ENCODE measurements at places on chromosomes 2 and 18. TPM values are rescaled to one million over a fixed set of nuclear protein-coding genes. Genes with fewer than 3 reads are reported as not detected.

LBX2 gene
- 1.8 TPM for total RNA-seq

CCDC85A gene
- total RNA-seq = 0.22 TPM

DNAJC5G gene
- total RNA-seq = 0.18 TPM

SLC9A4 gene
- 0.11 TPM for total RNA-seq

ATL2 gene
- total RNA-seq = 88.7 TPM

SPC25 gene
- total RNA-seq = 28.6 TPM

KLHL29 gene
- total RNA-seq = 7.3 TPM

SKOR2 gene
- total RNA-seq = 0.34 TPM

CD28 gene
- total RNA-seq = 0.11 TPM

OTOS gene
- not detected for total RNA-seq

DNA sequence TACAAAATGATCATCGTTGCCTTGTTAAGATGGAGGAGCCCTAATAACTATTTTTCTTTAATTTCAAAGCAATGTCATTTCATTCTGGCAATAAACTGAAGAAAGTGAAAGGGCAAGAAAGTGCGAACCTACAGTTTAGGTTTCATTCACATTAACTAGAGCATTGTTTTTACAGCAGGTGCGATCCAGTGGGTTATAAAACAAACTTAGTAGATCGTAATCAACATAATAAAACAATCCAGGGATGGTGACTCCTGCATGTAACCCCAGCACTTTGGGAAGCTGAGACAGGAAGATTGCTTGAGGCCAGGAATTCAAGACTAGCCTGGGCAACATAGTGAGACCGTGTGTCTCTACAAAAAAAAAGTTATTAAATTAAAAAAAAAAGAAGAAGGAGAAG is 51.1 kb downstream of the AP1S3 start:
- no peak for DNase-seq
- no peak overlapping the region for H3K4me3 ChIP-seq
- peaks cover 18% of the 10 kb centered on the region for H3K4me1 ChIP-seq
- no peaks in the 10 kb centered on the region for H3K27me3 ChIP-seq

DNA sequence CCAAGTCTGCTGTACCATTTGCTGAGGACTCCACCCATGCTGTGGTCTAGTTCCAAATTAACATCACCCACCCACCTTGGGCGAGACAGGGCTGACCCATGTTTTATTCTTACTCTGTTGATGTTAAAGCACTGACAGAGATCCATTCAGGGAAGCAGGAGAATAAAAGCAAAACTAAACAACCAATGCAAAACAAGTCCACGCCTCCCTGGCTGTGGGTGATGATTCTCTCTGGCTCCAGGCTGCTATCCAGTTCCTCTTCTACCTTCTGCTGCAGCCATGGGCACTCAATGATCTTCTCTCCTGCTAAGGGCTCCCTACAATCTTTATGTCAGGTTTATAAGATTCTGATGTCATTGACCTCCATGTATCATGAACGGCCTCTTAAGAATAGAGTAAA is 786.6 kb upstream of the ID2 start:
- no peak overlapping the region for H3K27ac ChIP-seq
- peaks cover 86% of the 10 kb centered on the region for H3K4me1 ChIP-seq
- H3K36me3 ChIP-seq = peaks cover 29% of the 10 kb centered on the region

DNA sequence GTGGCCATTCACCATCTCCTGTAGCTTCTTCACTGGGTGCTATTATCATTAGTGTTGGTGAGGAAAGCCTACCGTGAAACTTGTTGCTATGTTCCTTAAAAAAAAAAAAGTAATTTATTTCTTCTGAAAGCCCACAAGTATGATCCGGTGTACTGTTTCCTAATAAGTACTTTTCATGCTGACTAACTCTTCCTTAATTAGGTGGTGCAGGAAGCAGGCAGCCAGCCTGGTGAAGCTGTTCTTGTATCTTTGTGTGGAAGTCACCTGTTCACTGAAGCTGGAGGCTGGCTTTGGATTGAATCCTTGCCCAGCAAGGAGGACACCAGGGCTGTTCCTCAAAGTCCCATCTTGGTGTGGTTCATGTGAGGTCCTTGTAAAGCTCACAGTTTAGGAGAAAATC is 321.7 kb upstream of the THSD7B start:
- H3K27me3 ChIP-seq = no peaks in the 10 kb centered on the region
- no peaks in the 10 kb centered on the region for H3K36me3 ChIP-seq
- H3K4me3 ChIP-seq = no peak overlapping the region
- no peak for DNase-seq
- no peak overlapping the region for H3K27ac ChIP-seq

DNA sequence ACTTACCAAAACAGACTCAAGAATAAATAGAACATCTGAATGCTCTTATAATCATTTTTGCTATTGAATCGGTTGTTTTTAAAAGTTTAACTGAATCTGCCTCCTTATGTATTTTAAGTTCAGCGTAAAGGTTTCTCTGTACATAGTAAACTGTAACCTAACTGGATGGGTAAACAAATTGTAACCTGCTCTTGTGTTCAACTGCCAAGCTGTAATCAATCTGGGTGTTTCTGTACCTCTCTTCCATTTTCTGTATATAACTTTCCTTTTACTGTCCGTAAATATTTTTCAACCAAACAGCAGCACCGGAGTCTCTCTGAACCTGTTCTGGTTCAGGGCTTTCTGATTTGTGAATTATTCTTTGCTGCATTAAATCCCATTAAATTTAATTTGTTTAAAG is 27.6 kb upstream of the DNAH7 start:
- H3K27me3 ChIP-seq = no peaks in the 10 kb centered on the region
- no peak for DNase-seq
- no peak overlapping the region for H3K4me3 ChIP-seq
- H3K4me1 ChIP-seq = peaks cover 47% of the 10 kb centered on the region
- H3K27ac ChIP-seq = no peak overlapping the region

GRCh38 chr2:172510548-172510947 is 45.3 kb upstream of the PDK1 start:
- peaks cover 9% of the 10 kb centered on the region for H3K4me1 ChIP-seq
- H3K4me3 ChIP-seq = no peak overlapping the region
- no peak for DNase-seq
- H3K27ac ChIP-seq = no peak overlapping the region
- peaks cover 73% of the 10 kb centered on the region for H3K36me3 ChIP-seq

DNA sequence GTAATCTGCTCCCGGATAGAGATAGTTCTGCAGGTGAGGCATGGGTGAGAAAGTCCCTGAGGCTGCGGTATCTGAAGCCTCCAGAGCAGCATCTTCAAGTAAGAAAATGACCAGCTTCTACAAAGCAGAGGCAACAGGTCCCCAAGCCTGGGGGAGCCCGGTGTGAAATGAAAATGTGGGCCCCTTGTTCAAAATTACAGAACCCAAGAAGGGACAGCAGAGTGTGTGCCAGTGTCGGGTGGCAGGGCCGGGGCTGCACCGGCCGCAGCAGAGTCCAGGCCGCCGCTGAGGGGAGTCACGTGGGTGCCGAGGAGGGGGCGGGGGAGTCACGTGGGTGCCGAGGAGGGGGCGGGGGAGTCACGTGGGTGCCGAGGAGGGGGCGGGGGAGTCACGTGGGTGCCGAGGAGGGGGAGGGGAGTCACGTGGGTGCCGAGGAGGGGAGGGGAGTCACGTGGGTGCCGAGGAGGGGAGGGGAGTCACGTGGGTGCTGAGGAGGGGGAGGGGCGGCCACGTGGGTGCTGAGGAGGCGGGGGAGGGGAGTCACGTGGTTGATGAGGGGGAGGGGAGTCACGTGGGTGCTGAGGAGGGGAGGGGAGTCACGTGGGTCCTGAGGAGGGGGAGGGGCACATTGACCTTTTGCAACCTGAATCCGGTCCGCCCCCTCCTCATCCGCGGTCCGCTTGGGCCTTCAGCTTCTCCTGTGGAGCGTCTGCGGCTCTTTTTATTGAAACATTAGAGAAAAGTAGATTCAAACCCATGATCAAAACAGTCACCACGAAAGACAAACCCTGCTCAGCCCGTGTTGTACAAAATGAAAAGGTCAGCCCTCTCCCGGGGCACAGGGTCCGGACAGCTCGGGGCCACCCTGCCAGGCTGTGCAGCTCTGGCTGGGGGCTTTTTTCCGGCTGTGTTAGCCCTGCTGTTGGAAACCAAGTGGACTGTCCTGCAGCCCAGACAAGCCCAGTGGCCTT is 10.4 kb downstream of the COLEC11 start:
- peak; percentile 81 for DNase-seq
- no peaks in the 10 kb centered on the region for H3K36me3 ChIP-seq
- H3K4me3 ChIP-seq = peak overlapping the region; percentile 66
- H3K4me1 ChIP-seq = peaks cover 6% of the 10 kb centered on the region

GRCh38 chr18:34740101-34740500 is 30.0 kb downstream of the DTNA start:
- no peak overlapping the region for H3K27ac ChIP-seq
- H3K27me3 ChIP-seq = no peaks in the 10 kb centered on the region
- no peak for DNase-seq
- no peak overlapping the region for H3K4me3 ChIP-seq
- H3K4me1 ChIP-seq = peaks cover 16% of the 10 kb centered on the region

DNA sequence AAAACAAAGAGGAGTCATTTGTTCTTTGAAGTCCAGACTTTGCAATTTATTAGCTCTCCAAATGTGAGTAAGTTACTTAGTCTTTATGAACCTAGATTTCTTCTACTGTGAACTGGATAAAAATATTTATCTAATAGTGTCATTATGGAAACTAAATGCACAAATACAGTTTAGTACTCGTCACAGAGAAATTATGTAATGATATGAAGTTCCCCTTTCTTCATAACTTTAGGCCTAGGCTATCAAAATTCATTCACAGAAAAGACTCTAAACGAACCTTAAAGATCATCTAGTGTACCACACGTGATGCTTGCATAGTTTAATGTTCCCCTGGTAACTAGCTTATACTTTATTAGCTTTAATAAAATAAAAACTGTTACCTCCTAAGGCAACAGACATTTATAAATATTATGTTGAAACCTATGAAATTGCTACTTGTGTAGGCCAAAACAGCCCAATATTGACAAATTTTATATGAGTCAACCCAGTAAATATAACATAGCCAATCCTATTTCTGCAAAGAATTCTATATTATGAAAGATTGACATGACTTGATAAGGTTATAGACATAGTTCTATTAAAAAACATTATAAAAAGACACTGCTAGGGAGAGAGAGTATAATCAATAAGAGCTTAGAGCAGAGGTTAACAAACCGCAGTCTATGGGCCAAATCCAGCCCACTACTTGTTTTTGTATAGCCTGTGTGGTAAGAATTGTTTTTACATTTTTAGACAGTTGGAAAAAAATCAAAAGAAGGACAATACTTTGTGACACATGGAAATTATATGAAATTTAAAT is 44.9 kb upstream of the ITPRID2 start:
- H3K27me3 ChIP-seq = no peaks in the 10 kb centered on the region
- H3K4me3 ChIP-seq = no peak overlapping the region
- H3K27ac ChIP-seq = no peak overlapping the region
- peaks cover 26% of the 10 kb centered on the region for H3K4me1 ChIP-seq

DNA sequence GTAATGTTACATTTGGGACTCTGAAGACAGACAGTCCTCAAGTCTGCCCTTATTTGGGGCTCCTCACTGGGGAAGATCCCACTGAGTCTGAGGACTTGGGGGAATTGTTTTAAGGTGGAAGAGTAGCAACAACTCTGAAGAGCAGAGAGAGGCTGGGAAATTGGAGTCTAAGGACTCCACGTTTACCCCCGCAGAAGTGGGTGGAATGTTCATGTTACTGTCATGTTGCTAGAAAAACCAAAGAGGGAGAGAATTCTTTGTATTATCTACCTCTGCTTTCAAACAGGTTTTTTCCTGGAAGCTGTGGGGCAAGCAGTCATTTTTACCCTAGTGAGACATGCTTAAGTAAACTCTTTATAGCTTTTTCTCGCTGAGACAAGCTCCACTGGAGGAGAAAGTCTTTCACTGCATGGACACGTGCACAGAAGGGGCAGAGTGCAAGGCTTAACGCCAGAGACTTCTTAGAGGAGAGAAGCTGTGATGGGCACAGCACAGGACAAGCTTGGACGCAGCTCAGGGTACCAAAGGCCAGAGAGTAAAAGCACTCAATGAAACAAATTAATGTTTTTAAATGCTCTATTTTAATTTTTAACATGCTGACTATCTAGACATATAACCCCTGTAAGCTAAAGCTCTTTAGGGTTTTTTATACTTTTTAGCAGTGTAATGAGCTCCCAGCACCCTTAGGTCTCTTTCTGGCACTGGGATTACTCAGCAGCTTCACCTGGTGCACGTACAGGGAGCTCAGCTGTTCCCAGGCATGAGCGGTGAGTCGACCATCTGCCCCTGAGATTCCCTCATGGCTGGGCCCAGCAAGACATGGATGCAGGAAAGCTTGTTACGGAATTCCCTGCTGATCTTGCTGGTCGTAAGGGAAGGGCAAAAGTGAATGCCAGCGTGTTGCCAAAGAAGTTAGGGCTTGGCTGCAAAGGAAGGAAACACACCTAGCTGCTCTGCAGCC is 54.5 kb upstream of the BIN1 start:
- no peak overlapping the region for H3K27ac ChIP-seq
- no peak overlapping the region for H3K4me3 ChIP-seq
- no peaks in the 10 kb centered on the region for H3K27me3 ChIP-seq
- no peak for DNase-seq
- peaks cover 29% of the 10 kb centered on the region for H3K4me1 ChIP-seq

DNA sequence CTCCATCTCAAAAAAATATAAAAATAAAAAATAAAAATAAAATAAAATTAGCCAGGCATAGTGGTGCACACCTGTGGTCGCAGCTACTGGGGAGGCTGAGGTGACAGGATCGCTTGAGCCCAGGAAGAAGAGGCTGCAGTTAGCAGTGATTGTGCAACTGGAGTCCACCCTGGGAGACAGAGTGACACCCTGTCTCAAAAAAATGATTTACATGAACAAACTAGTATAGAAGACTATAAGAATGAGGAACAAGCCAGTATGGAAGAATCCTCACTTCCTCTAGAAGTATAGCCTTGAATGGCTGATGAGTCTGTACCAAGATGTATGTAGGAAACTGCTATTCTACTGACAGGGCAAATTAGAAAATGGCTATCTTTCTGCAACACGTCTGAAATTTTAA is 10.9 kb downstream of the YES1 start:
- no peak overlapping the region for H3K4me3 ChIP-seq
- no peak for DNase-seq

- no peak for DNase-seq
- H3K4me1 ChIP-seq = 0 out of 2 replicates have a peak, but pooled peaks cover 3% of the 10 kb centered on the region
- no peaks in the 10 kb centered on the region for H3K27me3 ChIP-seq
- no peaks in the 10 kb centered on the region for H3K36me3 ChIP-seq
Observed at GRCh38 chr2:77470096-77470495, 52.1 kb downstream of the LRRTM4 start.

GRCh38 chr2:179354739-179355537 is 90.3 kb upstream of the SESTD1 start:
- no peak for DNase-seq
- no peak overlapping the region for H3K27ac ChIP-seq
- H3K27me3 ChIP-seq = no peaks in the 10 kb centered on the region
- H3K4me3 ChIP-seq = no peak overlapping the region
- no peaks in the 10 kb centered on the region for H3K36me3 ChIP-seq

- peak overlapping the region; percentile 9 for H3K27ac ChIP-seq
- H3K27me3 ChIP-seq = no peaks in the 10 kb centered on the region
- H3K4me1 ChIP-seq = peaks cover 40% of the 10 kb centered on the region
- H3K4me3 ChIP-seq = no peak overlapping the region
- no peaks in the 10 kb centered on the region for H3K36me3 ChIP-seq
- DNase-seq = peak; percentile 57
Observed at GRCh38 chr2:40256649-40257048, 195.2 kb downstream of the SLC8A1 start.
